Renal pelvis (tissue), 12 donors: ENCODE measurements at places on chromosomes 12 and 14. TPM values are rescaled to one million over a fixed set of nuclear protein-coding genes. Genes with fewer than 3 reads are reported as not detected.
A peak's percentile ranks its signal among the peaks of the same experiment; 100 is the strongest.

Gene PRR4
- 11.3 TPM for polyA plus RNA-seq

Gene HCAR3
- 0.26 TPM for polyA plus RNA-seq

Gene JAG2
- 8.7 TPM for polyA plus RNA-seq

Gene SLC6A13
- 44.2 TPM for polyA plus RNA-seq

DNA sequence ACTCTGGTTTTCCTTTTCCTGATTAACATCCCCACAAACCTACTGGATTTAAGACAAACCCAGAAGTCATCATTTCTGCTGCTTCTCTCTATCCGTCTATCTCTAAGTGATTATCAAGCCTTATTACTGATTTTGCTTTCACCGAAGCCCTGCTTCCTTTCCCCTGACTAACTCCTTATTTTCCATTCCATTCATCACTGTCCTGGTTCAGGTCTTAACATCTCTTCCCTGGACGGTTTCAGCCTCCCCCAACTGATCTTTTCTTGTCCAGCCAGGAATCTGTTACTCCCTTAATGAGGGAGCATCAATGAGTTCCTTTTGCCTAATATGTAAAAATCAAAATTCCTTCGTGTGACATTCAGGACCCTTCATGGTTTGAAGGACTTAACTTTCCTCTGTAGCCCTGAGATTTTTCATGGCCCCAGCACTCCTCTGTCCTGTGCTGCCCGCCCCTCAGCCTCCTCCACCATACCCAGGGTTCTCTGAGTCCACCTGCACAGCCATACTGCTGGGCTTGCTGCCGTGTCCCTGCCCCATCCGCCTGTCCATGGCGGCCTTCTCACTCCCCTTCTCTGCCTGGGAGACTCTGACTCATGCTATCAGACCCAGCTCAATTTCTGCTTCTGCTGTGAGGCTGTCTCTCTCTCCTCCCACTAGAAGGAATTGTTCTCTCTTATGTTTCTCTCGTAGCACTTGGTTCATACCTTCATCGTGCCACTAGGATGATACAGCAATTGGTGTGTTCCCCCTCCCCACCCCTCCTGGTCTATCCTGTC, 167.8 kb upstream of the HIF1A start:
- no peak for DNase-seq

Gene KRT82
- polyA plus RNA-seq: not detected

DNA sequence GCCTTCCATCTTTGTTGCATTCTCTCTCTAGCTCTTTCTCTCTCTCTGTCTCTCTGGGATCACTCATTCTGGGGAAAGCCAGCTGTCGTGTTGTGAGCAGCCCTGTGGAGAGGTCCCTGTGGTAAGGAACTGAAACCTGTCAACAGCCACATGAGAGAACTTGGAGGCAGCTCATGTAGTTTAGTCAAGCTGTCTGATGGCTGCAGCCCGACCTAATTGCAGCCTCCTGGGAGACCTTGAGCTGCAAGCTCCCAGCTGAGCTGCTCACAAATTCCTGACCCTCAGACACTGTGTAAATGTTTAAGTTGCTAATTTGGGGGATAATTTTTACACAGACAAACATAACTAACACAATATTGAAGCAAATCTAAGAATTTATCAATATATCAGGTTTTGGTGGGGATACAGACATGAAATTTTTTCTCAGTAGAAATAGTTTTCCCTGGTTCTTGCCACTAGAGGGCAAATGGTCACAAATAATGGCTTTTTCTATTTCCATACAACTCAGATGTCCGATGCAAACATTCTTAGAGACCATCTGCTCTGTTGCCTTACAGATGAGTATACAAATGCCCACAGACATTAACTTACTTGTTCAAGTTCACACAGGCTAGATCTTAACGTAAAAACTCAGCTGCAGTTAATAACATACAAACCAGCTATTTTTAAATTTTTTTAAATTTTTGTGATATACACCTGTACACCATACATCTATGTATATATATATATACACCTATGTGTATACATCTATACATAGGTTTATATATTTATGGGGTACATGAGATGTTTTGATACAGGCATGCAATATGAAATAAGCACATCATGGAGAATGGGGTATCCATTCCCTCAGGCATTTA, 15.5 kb upstream of the KRR1 start:
- peak; percentile 58 for DNase-seq

GRCh38 chr12:51923506-51924365, 16.4 kb downstream of the ACVRL1 start:
- no peak for DNase-seq
